ENCODE measurements at places on chromosomes 7 and 10. TPM values are rescaled to one million over a fixed set of nuclear protein-coding genes. Genes with fewer than 3 reads are reported as not detected.

AKR1E2 gene
- total RNA-seq: 2.0 TPM

GRCh38 chr10:113945075-113945686 is 90.7 kb downstream of the NHLRC2 start:
- DNase-seq: peak; percentile 80

DNA sequence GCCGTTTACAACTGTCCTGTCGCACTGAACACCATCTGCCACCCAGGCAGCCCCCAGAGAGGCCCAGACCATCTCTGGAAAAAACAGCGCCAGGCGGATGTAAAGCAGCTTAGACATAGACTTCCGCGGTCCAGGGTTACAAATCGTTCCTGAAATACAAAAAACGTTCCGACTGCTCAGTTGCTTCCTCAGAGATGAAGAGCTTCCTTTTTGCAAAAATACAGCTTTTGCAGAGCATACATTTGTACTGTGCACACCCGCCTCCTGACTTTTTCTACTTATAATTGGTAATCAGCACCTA is 11.4 kb downstream of the DAGLB start:
- no peak for DNase-seq

DNA sequence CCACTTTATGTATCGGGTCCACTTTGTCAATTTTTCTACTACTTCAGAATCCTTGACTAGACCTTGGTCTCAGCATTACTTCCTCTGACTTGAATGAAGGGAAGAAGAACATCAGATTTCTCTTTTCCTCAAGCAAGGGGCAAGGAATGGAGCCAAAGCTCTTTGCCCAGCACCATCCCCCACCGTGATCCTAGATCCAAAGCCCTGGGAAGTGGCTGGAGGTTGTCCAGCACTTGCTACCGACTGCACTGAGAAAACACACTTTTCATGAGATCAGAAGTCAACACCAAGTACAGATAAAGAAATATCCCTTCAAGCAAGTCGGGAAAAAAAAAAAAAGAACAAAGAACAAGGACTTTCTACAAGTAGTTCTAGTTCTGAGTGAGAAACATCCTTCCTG is 102.1 kb upstream of the DDC start:
- DNase-seq: no peak

- DNase-seq: no peak
These were observed 49.5 kb downstream of the C1GALT1 start for GRCh38 chr7:7231865-7232264.

DNA sequence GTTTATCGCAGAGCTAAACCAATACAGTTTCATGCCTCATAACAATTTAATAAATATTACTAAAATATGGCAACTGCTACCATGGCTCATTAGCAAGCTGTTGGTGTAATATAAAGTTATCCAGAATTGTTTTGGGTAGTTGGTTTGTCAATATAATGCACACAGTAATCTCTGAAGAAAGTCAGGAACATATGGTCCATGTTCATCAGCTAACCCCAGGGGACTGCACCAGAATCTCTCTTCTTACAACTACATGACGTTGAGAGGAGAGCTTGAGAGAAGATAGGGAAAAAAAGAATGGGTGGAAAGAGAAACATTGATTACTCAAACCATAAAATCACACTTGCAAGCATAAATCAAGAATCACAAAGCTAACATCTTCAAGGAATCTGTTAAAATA is 333.7 kb downstream of the NRG3 start:
- DNase-seq: no peak

DNA sequence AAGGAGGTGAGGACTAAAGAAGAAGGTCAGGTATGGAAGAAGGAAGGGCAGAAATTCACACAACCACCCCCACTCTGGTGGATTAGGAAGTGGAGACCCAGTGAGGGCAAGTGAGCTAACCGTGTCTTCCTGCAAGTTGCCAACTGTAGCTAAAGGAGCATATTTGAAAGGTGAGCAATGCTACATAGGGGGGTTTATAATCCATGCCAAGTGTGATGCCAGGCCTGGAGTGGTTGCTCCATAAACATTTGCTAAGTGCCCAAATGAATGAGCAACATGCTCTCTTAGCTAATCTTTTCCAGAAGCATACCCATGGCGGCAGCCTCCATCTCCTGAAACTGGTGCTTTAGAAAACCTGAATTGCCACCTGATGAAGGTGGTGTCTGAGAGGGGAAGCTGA is 121.6 kb downstream of the LRRC18 start:
- no peak for DNase-seq

COL17A1 gene
- total RNA-seq: 41.3 TPM

GRCh38 chr7:39954694-39955093 is 4.6 kb downstream of the CDK13 start:
- DNase-seq: no peak

SYPL1 gene
- total RNA-seq: 102 TPM

RSU1 gene
- total RNA-seq: 40.6 TPM

GRCh38 chr7:80428161-80429054 is 83.5 kb downstream of the GNAT3 start:
- DNase-seq: peak; percentile 35

CACNB2 gene
- not detected for total RNA-seq

GRCh38 chr10:43221419-43222209 is 45.3 kb downstream of the RASGEF1A start:
- no peak for DNase-seq

MEOX2 gene
- total RNA-seq: not detected

GRCh38 chr7:101549734-101550133 is 79.4 kb downstream of the MYL10 start:
- no peak for DNase-seq

DNA sequence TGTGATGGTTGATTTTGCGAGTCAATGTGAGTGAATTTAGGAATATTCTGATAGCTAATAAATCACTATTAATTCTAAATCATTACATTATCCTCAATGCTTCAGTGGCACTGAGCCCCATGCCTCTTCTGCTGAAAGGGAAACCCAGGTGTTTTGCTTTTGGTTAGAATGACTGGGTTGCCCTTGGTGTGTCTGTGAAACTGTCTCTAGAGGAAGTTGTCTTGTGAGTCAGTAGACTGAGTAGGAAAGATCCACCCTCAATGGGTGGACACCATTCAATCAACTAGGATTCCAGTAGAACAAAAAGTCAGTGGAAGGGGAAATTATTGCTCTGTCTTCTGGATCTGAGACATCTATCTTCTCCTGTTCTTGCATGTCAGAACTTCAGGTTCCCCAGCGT is 472.4 kb downstream of the ANKRD7 start:
- DNase-seq: no peak

- no peak for DNase-seq
These were observed 48.4 kb downstream of the SYPL1 start for GRCh38 chr7:106063692-106064091.

GRCh38 chr10:30832749-30833627 is 198.7 kb downstream of the ZNF438 start:
- no peak for DNase-seq

ZNF3 gene
- 35.2 TPM for total RNA-seq

NSMCE4A gene
- 26.8 TPM for total RNA-seq

SFRP5 gene
- total RNA-seq: not detected

PLAC9 gene
- 2.1 TPM for total RNA-seq

RBP3 gene
- total RNA-seq: not detected

DNA sequence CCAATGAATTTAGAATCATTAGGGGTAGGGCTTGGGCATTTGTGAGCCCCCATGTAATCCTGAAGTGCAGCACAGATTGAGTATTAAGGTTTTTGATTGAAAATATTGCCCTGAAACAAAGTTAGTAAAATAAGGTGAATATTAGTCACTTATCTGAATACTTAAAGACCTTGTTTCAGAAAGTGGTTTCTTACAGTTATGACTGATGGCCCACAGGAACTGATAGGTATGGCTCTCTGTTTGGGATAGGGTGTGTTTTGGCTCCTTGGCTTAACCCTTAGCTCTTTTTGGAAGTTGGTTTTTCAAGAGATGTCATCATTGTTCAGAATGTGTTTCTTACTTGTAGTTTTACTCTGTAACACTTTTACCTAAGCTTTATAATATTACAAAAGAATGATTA is 34.8 kb downstream of the MDFIC start:
- no peak for DNase-seq

C10orf67 gene
- 1.3 TPM for total RNA-seq

DNA sequence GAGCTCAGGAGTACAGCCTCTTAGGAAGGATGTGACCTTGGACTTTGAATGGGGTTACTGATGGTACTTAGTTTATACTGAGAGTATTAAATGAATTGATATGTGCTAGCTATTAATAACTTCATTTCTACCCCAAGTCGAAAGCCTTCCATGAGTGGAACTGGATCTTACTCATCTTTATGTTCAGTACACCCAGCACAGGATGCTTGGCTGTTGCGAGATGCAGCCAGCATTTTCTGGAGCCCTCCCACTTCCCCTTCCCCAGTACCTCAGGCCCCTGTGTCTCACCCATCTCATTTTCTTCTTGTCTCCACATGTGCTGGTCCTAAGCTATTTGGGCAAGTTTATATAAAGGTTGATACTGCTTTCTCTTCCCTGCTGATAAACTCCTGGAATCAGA is 7.2 kb downstream of the UPP1 start:
- DNase-seq: no peak

GRCh38 chr7:36198854-36199266 is 45.8 kb downstream of the EEPD1 start:
- no peak for DNase-seq

ERV3-1 gene
- total RNA-seq: 14.0 TPM

DNA sequence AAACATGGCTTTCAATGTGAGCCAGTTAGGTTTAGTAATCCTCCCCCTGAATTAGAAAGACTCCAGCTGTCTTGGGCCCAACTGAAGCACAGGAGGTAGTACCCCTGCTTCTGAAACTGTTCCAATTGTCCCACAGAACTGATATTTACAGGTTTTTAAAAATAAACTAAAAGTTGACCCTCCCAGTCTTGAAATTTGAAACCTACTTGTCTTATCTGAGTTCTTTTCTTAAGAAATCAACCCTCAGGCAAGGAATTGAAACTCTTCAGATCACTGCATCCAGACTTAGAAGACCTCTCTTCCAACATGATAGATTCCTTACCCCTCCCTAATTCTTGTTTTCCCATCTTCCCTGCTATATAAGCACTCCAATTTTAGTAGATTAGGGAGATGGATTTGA is 13.3 kb upstream of the ARHGAP21 start:
- DNase-seq: peak; percentile 54

DNA sequence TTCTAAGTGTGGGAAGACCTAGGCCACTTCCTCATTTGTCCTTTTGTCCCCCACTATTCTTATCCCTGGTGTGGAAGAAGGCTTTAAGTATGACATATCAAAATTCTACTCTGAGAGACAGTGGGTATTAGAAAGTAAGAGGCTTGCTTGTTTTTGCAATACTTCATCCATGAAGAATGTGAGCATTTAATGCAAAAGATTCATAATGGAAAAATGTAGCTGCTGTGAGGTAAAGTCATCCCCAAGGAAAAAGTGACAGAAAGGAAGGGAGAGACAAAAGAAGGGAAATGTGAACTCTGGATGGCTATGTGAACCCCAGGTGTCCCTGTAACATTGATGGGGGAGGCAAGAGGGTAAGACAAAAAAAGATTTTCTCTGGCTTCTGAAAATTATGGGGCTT is 607.5 kb downstream of the SORCS1 start:
- DNase-seq: no peak

ANLN gene
- 239 TPM for total RNA-seq

DNA sequence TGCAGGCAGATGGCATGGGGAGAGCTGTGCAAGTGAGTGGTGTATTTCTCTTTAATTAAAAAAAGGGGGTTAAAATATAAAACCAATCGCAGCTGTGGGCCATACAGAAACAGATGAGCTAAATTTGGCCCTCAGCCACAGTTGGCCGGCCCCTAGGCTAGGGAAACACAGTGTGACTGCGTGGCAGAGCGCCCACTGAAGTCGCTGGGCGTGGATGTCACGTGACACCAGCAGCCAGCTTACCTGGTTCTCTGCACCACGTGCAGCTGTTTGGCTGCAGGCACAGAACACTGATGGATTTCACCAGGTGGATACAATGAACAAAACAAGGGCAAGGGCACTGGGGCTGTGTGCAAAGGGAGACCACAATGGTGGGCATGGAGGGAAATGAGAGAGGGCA is 119.3 kb upstream of the ZNF746 start:
- DNase-seq: no peak

MBL2 gene
- not detected for total RNA-seq

EN2 gene
- total RNA-seq: not detected

DNA sequence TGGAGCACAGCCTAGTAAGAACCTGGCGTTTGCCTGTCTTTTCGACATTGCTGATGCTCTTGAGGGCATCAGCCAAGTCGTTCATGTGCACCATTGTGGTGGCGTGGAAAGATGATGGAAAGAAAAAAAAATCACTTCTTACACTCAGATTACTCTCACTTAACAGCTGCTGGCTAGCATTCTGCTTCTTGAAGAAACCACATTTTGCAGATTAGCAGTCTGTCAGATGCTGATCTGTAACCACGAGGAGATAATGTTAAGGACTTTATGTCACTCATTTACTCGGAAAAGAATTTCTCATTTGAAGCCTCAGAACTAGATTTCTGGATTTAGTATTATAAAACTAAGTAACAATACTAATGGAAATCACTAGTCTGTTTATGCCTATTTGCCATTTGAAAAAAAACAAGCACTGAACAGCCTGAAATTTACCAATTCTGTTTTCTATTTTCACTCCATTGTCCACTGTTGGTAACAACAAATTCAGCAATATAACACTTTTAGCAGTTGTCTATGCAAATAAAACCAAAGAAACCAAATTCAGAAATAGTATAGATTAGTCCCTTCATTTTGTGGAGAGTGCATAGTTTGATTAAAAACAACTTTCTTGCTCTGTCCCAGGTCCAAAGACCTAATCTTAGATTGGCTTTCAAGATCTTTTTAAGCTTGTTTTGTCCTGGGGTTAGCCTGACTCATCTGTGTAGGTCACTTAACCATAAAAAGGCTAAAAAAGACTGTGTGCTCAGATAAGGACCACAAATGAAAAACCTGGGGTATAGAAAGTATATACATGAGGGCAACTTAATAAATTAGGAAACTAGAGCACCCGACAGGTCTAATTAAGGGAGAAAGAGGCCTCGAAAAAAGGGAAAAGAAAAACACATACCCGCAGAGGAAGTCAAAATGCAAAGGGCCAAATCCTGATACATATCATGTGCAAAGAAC is 67.5 kb downstream of the NT5C2 start:
- no peak for DNase-seq

All from PC-9 (cell line).